ENCODE measurements at places on chromosomes 16 and 17. TPM values are rescaled to one million over a fixed set of nuclear protein-coding genes. Genes with fewer than 3 reads are reported as not detected.

SPATA32 gene
- total RNA-seq, result 0.28 TPM

TNFSF13 gene
- total RNA-seq, result 3.5 TPM

CNGB1 gene
- not detected for total RNA-seq

KRT39 gene
- total RNA-seq, result not detected

DNA sequence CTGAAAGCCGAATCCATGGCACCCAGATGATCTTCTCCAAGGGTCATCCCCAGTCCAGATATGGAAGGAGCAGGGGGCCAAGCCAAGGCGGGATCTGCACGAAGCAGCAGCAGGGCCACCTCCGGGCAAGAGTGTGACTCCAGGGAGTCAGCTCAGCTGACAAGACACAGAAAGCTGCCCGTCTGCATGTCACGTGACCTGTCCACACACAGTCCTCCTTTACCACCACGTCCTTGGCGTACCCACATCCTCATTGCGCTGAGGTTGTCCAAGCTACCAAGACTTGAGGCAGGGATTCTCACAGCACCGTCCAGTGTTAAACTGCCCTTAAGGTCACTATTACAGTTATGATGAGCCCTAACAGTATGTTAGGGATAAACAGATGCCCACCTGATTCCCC lies 11.3 kb upstream of the CYTH1 start:
- no peak for DNase-seq
